ENCODE measurements at places on chromosomes 11 and 22.
A peak's percentile ranks its signal among the peaks of the same experiment; 100 is the strongest.

DNA sequence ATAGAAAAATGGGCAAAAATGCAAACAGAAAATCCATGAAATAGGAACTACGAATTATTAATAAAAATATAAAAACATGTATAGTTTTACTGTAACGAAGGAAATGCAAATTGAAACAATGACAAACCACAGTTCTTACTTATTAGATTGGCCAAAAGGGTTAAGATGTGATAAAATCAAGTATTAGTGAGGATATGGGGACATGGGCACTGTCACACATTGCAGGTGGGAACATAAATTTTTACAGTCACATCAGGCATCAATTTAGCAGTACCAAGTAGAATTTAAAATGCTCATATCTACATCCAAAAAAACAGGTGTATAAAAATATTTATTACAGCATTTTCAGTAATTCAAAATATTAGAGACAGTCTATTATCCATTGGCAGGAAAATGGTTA is 353.2 kb upstream of the API5 start:
- DNase-seq: no peak

DNA sequence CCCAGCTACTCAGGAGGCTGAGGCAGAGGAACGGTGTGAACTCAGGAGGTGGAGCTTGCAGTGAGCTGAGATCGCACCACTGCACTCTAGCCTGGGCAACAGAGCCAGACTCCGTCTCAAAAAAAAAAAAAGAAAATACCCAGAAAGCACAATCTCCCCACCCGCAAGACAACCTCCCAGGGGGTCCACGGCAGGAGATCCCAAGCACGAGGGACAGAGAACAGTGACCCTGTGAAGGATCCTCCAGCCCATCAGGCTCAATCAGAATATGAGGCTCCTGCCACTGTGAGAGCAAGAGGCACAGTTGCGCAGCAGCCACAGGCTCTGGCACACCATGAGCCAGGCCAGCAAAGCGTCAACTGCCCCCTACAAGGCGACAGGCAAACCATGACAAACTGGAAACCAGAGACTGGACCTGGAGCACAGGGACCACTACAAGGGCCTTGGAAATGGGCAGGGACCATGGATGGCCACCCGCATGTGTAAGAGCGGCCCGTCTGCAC is 164.8 kb upstream of the GRK3 start:
- DNase-seq: no peak

- DNase-seq: no peak
Measured at GRCh38 chr11:3073029-3073435, 15.8 kb upstream of the CARS1 start.

- no peak for DNase-seq
Measured at GRCh38 chr11:67243051-67243450, 23.2 kb upstream of the GRK2 start.

DNA sequence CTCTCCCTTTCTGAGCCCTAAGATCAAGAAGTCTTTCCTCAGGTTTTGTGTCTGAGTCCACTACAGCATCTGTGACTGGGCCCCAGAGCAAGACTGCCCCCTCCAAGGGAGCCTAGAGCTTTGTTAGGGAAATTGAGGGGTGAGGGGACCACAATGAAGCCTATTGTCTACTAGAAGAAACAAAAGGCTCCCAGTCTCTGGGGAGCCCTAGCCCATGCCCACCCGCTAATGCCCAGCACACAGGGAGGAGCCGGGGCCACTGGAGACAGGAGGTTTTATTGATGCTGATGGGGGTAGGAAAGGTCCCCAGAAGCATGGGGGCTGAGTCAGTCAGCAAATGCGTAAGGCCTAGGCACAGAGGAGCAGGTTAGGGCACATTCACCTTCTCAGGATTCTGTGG is 14.0 kb downstream of the RHOG start:
- peak; percentile 97 for DNase-seq

DNA sequence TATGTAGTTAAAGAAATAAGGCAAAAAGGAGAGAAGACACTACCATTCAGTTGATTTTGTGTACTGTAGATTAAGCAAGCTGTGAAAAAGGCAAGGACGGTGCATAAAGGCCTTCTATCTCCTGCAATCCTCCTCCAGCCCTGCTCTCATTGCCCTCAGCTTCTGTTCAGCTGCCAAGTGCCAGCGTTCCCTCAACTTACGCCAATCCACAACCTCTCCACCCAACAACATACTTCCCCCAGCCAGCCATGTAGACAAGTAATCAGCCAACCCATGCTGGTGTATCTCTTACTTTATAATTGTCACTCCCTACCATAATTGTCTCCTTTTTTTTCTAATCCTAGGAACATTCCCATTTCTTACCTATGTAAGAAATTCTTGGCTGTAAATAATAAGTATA is 30.1 kb upstream of the ANO5 start:
- no peak for DNase-seq

DNA sequence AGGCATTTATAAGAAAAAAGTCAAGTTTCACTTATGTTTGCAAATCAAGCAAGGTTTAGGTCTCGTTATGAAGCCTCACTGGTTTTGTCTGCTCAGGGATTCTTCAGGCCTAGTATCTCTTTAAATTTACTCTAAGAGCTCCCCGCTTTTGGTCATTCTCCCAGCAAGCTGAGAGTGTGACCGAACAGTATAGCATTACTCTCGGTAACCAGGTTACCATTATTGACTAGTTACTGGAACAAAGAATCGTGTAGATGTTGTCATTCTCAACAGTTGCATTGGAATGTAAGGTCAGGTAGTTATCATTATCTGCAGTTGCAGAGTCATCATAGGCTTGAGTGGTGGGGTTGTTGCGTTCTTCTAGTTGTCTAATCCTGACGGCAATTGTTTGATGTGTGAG is 9.8 kb upstream of the USP2 start:
- DNase-seq: no peak

GRCh38 chr22:47116426-47117341 is 354.2 kb downstream of the TBC1D22A start:
- DNase-seq: no peak

DNA sequence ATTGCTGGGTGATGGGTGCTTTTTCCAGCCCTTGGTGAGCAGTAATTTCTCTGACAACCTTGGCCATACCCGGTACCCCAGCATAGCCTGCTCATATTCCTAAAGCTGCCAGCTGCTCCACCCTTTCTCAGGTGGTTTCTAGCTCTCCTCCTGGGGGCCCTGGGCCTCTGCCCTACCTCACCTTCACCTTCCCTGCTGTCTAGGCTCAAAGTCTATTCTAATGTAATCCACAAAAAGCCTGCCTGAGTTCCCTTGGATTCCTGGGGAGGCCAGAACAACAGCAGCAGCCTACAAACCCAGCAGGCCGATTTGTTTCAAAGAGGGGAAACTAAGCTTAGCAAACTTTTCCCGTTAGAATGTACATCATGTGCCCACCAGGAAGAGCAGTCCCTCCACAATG is 117.6 kb downstream of the DSCAML1 start:
- DNase-seq: no peak

- DNase-seq: no peak
Measured at GRCh38 chr11:113131036-113131775, 170.0 kb downstream of the NCAM1 start.

GRCh38 chr11:66363805-66364535 is 7.6 kb downstream of the SLC29A2 start:
- DNase-seq: no peak

DNA sequence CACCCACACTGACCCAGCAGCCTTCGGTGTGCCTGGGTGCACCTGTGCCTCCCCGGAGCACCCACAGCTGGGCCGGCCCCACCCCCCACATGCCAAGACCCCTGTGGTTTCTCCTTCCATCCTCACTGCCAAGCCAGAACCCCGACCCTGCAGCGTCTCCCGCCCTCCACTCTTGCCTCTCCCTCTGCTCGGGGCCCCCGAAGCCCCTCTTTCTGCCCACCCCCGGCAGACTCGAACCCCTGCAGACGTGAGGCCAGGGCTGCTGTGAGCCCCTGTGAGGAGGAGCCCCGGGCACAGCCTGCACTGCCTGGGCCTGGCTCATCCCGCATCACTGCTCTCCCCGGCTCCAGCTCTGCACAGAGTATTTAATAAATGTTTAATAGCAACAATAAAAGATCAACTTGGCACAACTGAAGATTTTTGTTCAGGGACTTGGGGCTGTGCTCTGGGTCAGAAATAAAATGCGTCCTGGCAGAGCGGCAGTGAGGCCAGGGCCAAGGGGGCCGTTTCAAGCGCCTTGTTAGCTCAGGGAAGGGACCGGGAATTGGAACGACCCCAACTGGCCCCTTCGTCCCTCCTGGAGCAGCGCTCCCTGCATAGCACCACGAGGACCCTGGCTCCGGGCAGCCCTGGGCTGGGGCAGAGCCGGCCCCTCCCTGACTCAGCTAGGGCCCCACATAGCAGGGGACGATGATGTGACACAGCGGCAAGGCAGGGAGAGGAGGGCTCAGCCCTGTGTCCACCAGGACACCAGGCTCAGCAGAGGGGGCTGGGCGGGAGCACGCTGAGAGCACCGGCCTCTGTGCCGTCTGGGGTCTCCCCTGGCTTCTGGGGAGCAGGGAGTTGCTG is 520.8 kb downstream of the BRD1 start:
- DNase-seq: no peak

GRCh38 chr11:117180661-117181585 is 2.4 kb downstream of the SIDT2 start:
- DNase-seq: peak; percentile 79

GRCh38 chr11:127472505-127472904 is 471.9 kb upstream of the KIRREL3 start:
- DNase-seq: no peak

- no peak for DNase-seq
Measured at GRCh38 chr22:26579331-26579886, 10.5 kb downstream of the TPST2 start.

DNA sequence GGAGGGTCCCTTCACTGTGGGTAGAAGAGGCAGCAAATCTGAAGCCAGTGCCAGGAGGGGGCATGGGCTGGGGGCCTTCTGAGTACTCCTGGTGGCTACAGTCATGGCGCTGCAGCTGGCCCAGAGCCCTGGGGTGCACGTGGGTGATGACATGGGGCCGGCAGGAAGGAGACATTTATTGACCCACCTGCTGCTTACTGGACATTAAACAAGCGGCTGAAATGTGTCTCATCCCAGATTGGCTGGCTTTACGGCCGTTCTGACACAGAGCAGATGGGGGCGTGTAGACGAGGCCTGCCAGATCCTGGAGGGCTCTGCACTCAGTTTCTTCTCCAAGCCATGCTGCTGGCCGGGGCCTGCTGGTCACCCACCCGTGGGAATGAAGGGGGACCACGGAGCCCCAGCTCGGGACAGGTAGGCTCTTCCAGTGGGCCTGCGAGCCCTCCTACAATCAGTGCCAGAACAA is 906.9 kb downstream of the BRD1 start:
- DNase-seq: peak; percentile 75

DNA sequence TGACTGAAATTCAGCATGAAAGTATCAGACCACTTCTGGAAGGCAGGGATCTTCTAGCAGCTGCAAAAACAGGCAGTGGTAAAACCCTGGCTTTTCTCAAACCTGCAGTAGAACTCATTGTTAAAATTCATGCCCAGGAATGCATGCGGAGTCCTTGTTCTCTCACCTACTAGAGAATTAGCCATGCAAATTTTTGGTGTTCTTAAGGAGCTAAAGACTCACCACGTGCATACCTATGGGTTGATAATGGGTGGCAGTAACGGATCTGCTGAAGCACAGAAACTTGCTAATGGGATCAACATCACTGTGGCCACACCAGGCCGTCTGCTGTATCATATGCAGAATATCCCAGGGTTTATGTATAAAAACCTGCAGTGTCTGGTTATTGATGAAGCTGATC is 19.1 kb downstream of the ZBTB44 start:
- DNase-seq: no peak

DNA sequence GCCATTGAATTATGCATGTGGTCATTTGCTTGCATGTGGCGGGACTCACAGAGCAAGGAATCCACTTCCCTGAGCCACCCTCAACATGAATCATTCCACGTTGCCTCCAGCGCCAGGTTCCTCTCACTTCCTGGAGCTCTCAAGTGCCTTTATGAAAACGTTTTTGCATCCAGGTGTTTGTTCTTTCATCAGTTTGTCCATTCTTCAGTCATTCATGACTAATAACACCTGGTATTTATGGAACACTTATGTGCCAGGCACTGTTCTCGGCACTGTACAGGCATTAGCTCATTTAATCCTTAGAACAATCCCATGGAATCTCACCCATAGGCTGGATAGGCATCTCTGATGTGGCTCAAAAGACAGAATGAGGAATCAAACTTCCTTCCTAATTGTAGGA is 256.1 kb upstream of the SYN3 start:
- DNase-seq: no peak

DNA sequence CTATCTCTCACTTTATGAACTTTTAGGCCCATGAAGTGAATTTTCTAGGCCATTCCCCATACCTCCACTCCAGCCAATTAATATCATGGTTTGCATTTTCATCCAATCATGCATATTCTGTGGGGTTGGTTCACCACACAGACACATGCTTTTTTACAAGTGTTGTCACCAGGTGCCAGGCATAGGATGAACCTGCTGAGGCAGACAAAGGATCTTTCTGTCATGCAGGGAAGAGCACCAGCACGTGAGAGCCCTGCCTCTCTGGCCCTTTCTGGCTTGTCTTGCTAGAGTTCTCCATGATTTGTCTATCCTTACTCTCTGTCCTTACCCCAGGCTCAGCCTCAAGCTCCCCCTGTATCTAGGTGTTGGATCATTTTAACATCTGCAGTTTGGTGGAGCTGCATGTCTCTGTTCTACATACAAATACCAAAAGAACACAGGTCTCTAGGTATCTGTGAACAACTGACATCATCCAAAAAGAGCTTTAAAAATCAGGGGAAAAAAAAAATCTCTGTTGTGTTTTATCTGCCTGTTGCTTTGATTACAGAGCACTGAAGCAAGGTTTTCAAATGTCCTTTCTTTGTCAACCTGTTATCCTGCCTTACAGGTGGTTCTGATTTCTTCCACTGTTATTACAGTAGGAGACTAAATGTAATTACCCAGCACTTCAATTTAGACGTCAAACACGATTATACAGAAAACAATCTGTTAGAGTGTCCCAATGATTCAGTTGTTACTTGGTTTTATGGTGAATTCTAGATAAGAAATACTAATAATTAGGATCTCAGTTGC is 58.4 kb upstream of the GRAMD1B start:
- DNase-seq: no peak

GRCh38 chr11:130247319-130247718 is 67.4 kb downstream of the ZBTB44 start:
- DNase-seq: no peak

- DNase-seq: no peak
Measured at GRCh38 chr11:45670386-45671135, 5.1 kb upstream of the CHST1 start.

- DNase-seq: no peak
Measured at GRCh38 chr11:119322921-119323531, 6.1 kb upstream of the MCAM start.

DNA sequence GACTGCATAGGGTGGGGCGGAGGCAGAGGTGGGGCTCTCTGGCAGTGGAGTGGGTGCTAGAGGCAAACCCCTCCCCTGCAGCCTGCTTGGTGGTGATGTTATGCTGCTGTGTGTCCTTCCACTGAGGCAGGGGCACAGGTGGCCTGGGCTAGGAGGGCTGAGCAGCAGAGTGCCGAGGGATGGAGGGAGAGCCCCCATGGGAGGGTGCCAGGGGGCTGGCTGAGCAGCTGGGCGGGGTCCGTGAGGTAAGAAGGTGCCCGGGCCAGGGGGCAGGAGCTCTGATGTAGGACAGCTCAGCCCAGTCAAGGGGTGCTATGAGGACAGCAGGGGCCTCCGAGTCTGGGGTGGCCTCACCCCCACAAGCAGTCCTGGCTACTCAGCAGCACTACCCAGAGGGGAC is 4.2 kb downstream of the CLDN5 start:
- DNase-seq: no peak

GRCh38 chr11:87724358-87724757 is 450.9 kb downstream of the RAB38 start:
- no peak for DNase-seq
